ENCODE measurements at places on chromosomes 12 and 14.

- DNase-seq = peak; percentile 45
Measured at GRCh38 chr14:105021656-105022275, 883 bp upstream of the CDCA4 start.

DNA sequence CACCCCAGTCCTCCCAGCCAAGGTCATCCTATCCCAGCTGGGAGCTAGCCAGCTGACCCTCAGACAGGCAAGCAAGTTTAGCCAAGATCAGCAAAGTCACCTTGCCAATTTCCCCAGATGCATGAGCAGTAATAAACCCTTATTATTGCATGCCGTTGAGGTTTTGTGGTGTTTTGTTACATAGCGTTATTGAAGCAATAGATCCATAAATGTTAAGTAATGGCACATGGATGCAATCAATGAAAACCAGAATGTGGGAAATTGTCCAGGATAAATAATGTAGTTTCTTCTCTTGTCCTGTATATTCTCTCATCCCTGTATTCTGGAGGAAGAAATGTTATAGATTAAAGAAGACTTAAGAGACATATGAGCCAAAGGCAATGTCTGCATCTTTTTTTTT is 18.0 kb upstream of the TMEM260 start:
- peak; percentile 80 for DNase-seq

DNA sequence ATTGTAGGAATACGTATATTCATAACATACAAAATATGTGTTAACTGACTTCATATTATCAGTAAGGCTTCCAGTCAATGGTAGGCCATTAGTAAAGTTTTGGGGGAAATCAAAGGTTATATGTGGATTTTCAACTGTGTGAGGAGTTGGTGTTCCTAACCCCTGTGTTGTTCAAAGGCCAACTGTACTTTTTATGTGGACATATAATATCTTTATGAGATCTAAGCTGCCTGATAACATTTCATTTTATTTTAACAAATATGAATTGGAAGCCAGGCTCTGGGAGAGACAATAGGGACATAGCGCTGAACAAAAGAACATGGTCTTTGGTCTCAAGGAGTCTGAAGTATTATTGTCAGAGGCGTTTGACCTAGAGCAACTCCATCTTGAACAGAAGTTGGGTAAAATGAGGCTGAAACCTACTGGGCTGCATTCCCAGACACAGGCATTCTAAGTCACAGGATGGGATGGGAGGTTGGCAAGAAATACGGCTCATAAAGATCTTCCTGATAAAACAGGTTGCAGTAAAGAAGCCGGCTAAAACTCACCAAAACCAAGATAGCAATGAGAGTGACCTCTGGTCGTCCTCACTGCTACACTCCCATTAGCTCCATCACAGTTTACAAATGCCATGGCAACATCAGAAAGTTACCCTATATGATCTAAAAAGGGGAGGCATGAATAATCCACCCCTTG is 147.2 kb downstream of the KSR2 start:
- DNase-seq = no peak

DNA sequence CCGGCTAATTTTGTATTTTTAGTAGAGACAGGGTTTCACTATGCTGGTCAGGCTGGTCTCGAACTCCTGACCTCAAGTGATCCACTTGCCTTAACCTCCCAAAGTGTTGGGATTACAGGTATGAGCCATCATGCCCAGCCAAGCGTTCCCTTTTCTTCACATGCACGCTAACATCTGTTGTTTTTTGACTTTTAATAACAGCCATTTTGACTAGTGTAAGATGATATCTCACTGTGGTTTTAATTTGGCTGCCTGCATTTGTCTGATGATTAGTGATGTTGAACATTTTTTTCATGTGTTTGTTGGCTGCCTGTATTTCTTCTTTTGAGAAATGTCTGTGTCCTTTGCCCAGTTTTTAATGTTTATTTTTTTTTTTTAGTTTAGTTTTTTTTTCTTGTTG is 10.2 kb upstream of the YARS2 start:
- peak; percentile 22 for DNase-seq

DNA sequence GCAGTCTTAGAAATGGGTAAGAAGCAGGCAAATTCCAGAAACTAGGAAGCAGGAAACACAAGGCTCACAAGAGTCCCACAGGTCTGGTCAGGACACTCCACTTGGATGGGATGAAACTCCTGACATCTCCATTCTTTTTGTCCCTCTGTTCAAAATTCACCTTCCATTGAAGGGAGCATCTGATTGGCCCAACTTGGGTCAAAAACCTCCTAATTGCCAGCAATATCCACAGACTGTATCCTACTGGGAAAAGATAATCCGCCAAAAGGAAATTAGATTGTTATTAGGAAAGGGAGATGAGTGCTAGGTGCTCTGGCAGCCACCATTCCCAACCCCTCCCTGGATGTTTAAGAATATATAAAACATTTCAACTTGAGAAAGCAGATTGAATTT is 256.9 kb downstream of the ZFP36L1 start:
- no peak for DNase-seq

Data from fibroblast of mammary gland (primary cell).